Activated CD4-positive, alpha-beta T cell treated with anti-CD3 and anti-CD28 coated beads, Interleukin-2, amount 10 ng/mL, durations not matched to agents 7 days and 5 days (primary cell): ENCODE measurements at places on chromosomes 6 and 20.

- DNase-seq = no peak
Measured at GRCh38 chr6:84462698-84463097, 235.3 kb upstream of the CEP162 start.

DNA sequence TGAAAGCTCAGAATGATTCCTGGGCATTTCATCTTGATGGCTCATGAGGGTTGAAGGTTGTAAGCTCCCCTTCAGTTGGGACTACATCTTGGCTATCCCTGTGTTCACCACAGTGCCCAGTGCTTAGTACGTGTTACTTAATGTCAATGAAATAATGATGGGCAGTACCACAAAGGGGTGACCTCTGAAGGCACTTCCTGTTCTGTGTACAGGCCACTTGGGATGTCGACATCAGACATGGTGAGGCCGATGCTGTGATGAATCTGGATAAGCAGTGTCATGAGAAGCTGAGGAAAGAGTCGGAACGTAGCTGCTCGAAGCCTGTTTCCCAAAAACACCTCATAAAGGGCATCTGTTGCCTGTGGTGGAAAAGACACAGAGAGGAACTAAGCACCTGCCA, 27.6 kb upstream of the RBL1 start:
- DNase-seq = no peak

GRCh38 chr6:36487698-36488097, 44.9 kb downstream of the KCTD20 start:
- no peak for DNase-seq

DNA sequence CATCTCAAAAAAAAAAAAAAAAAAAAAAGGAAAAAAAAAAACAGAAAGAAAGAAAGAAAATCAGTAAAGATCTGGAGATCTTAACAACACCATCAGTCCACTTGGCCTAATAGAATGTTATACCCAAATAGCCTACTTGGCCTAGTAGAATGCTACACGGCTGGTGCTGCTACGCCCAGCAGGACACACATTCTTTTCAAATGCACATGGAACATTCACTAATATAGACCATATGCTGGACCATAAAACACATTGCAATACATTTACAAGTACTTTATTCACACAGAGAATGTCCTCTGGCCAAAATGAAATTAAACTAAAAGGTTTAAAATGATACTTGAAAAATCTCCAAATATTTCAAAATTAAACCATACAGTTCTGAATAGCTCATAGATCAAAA, 80.0 kb upstream of the TNFAIP3 start:
- no peak for DNase-seq

- no peak for DNase-seq
Measured at GRCh38 chr20:44211177-44212039, 837 bp upstream of the OSER1 start.

DNA sequence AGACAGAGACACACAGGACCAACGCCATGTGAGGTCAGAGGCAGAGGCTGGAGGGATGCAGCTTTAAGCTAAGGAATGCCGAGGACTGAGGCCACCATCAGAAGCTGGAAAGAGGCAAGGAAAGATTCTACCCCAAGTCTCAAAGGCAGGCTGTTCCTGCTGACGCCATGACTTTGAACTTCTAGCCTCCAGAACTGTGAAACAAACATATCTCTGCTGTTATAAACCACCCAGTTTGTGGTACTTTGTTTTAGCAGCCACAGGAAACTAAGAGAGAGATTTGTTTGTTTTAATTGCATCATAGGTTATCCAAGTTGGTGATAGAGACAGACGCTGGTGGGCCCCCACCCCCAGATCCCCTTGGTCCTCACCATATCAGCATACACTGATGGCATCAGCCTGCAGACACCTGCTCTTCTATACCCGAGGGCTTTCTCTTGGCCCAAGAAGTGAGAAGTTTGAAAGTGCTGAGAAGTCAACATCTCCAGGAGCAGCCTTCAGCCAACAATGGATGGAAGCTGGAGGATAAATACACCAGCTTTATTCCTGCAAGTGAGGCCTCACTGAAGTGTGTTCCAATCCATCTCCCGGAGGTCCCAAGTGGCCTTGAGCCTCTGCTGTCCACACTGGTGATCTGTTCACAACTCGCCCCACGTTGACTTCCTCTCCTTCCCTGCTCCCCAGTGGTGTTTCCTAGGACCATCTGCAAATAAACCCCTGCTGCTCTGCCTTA, 154.7 kb downstream of the BTBD3 start:
- DNase-seq = no peak

- DNase-seq = no peak
Measured at GRCh38 chr20:12849225-12849910, 159.4 kb upstream of the SPTLC3 start.
